ENCODE measurements at places on chromosomes 7 and 10. TPM values are rescaled to one million over a fixed set of nuclear protein-coding genes. Genes with fewer than 3 reads are reported as not detected.

DNA sequence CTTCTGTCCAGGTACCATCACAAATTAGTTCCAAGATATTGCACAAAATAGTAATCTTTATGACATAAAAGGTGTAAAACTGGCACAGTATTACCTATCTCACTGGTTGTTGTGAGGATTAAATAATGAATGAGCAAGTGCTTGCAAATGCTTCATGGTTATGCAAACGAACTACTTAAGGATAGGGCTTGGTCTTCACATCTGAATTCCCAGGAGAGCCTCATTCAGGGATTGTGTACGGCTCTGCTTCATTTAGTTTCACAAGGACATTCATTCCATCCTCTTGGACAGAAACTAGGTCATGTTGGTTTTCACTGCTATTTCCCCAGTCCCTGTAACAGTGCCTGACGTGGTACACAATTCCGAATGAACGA is 12.1 kb downstream of the ABCA13 start:
- DNase-seq: peak; percentile 70

GRCh38 chr7:133433165-133433812 is 180.4 kb downstream of the EXOC4 start:
- DNase-seq: no peak

USP6NL gene
- 4.2 TPM for total RNA-seq

GRCh38 chr7:1121886-1122831 is 34.2 kb downstream of the GPER1 start:
- DNase-seq: no peak

SLC16A12 gene
- total RNA-seq: 0.32 TPM

DNA sequence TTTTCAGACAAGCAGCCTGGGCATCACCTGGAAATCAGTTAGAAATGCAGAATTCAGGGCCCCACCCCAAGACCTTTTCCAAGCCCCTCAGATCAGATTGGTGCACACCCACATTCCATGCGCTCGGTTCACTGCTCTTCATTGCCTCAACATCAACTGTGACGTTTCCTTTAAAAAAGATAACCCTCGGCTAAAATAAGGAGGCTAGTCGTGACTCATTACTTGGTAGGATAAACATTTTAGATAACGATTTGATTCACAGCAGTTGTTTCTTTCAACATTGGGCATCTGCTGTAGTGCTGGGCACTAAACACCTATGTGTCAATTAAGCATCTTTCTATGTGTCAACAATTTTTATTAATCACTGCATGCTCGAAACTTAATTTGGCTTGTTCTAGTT is 191.1 kb upstream of the LRGUK start:
- peak; percentile 77 for DNase-seq

DNA sequence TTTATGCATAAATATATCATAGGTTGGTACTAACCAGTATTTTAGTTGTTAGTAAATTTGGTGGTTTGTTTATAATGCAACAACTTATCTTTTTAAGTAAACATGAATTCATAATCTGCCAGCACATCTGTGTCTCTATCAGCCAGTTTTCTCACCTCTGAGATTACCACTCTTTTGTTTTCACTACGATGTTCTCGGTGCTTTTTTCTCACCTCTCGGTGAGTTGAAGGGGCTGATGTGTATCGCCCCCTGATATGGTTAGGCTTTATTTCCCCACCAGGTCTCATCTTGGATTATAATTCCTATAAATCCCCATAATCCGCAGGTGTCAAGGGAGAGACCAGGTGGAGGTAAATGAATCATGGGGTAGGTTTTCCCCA is 114.1 kb downstream of the CAMK1D start:
- no peak for DNase-seq

- no peak for DNase-seq
Measured at GRCh38 chr10:96138102-96138501, 8.0 kb downstream of the ZNF518A start.

DNA sequence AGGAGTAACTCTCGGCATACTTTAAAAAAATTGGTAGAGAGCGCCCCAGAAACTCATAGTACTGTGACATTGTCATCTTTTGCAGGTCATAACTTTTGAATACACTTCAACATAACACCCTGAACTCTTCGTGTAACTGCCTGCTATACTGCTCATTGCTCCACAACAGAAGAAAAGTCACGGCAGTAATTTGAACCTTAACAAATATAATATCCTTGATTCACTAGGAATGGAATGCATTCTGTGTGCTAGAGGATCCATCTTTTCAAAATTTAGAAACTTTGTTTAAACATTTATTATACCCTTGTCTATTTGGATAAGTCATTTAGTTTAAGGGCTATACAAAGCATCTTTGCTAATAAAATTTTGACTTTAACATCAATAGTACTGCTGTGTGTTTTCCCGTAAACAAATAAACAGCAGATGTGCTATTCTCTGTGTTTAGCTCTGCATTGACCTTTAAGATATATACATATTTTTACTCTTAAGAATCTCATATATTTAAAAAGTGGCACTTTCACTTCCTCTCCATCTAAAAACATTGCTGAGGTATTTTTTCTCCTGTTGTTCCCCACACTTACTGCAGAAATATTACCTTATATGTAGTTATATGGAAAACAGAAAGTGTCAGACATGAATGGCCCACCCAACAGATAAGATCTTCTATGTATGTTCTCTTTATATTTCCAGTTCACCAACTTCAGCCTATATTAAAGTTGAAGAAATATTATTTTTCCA is 217.6 kb upstream of the TMEM229A start:
- no peak for DNase-seq

BAIAP2L1 gene
- total RNA-seq: 19.3 TPM

GRCh38 chr7:147406521-147407135 is 1183.9 kb upstream of the C7orf33 start:
- no peak for DNase-seq

DNA sequence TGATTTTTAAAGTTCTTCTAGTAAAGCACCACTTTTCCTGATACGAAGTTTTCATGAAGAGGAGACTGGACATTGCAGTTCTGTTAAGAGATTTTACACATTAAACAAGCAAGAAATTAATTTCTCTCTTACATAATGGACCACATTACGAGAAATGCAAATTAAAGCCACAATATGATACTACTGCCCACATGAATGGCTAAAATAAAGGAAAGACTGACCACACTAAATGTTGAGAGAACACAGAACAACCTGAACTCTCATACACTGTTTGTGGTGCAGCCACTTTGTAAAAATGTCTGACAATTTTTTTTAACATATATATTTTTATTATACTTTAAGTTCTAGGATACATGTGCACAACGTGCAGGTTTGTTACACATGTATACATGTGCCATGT is 44.0 kb upstream of the HERPUD2 start:
- no peak for DNase-seq

PODXL gene
- total RNA-seq: 50.6 TPM

SLC13A4 gene
- total RNA-seq: 0.52 TPM

SEMA3E gene
- not detected for total RNA-seq
